ENCODE measurements at places on chromosomes 7 and 10. TPM values are rescaled to one million over a fixed set of nuclear protein-coding genes. Genes with fewer than 3 reads are reported as not detected.

GRCh38 chr10:88870089-88870488 lies 10.0 kb upstream of the STAMBPL1 start:
- no peak for DNase-seq

DNA sequence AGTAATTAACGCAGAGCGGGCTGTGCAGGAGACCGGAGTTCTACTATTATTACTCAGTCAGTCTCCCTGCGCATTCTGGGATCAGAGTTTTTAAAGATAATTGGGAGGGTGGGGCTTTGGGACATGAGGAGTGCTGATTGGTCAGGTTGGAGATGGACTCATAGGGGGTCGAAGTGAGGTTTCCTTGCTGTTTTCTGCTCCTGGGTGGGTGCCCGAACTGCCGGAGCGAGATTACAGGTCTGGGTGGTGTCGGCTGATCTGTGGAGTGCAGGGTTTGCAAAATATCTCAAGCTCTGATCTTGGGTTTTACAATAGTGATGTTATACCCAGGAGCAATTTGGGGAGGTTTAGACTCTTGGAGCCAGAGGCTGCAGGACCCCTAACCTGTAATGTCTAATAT lies 3.9 kb upstream of the LRRC27 start:
- DNase-seq, result no peak

GRCh38 chr7:22296916-22297315 lies 60.0 kb downstream of the RAPGEF5 start:
- no peak for DNase-seq

DNA sequence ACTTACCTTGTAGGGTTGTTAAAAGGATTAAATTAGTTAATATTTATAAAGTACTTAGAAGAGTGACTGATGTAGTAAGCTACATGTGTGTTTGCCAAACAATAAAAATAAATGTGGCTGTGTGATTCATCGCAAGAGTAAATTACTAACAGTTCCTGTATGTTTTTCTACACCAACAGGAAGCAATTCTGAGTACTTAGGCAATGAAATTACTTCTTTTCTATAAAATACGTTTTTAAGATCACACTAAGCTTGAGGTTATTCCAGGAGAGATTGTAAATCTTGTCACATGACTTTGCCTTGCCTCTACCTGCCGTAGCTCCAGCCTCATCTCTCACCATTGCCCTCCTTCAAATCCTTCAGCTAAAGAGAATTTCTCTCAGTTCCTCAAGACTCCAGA lies 18.1 kb upstream of the GSTK1 start:
- no peak for DNase-seq

GRCh38 chr7:72406820-72407403 lies 5.2 kb downstream of the CALN1 start:
- DNase-seq, result no peak

The OPALIN gene
- not detected for total RNA-seq

The PVRIG gene
- not detected for total RNA-seq

The STEAP4 gene
- 0.16 TPM for total RNA-seq

The MET gene
- total RNA-seq, result 65.5 TPM

The HSPA12A gene
- 17.3 TPM for total RNA-seq

The PTPN20 gene
- total RNA-seq, result 14.2 TPM

The INA gene
- 177 TPM for total RNA-seq

The CALY gene
- 4.7 TPM for total RNA-seq

The GIMAP8 gene
- 2.8 TPM for total RNA-seq

The SPDYE2B gene
- total RNA-seq, result not detected

The SCIN gene
- 1.6 TPM for total RNA-seq

Measured in occipital lobe (tissue), 3 donors.